DMS79 (cell line): ENCODE measurements at places on chromosomes 5 and 9.

DNA sequence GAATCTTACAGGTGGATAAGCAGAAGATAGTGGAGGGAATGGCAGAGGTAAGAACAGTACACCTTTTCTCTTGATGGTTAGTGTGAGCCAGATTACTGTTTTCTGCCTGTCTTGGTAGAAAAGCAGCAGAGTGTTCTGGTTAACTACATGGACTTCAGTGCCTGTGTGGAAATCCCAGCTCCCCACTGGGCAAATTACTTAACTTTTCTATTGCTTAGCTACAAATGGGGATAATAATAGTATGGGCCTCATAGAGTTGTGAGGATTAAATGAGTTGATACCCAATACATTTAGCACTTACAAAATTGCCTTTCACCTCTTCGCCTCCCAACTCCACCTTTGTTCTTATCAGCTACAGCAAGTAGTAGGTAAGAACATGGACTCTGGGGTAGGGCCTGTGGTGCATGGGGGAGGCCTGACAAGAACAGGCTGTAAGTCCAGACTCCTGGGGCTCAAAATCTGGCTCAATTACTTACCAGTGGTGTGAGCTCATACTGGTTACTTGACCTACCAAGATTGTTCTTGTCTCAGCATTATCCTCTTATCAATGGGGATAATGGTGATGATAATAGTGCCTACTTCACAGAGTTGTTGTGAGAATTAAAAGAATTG, 125.1 kb downstream of the LIFR start:
- DNase-seq: no peak

- no peak for DNase-seq
Measured at GRCh38 chr9:20997503-20998076, 33.9 kb downstream of the HACD4 start.

DNA sequence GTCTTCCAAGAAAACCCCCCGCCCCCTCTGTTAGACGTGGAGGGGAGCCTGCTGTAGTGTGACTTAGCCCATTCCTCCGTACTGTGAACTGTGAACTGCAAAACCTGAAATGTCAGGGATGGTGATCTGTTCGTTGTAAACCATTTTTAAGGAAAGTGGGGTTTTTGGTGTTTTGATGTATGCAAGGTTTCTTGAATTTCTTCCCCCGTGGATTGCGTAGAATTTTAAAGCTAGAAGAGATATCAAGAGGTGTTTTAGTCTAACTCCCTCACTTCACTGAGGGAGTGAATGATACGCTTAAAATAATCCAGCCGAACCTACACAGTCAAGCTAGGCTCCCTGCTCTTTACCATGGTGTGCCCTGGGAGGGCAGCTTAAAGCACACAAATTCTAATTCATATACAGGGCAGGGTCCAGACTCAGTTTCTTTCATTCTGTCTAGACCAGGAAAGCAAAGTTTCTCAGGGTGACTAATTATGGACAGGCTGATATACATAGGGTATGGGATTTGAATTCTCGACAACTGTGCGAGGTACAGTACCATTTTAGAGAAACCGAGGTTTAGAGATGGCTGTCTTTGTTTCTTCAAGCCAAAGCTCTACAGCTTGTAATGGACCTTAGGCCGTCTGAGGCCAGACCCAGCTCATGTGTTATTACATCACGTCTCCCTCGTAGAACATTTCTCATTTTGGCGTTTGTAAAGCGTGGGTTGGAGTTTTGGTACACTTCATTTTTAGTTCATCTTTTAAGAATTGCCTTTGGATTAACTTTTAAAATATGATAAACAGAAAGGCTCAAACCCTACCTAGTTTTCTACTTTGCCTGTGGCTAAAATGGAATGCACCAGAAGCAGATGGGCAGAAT, 2.7 kb downstream of the PTGER4 start:
- DNase-seq: no peak

GRCh38 chr9:114968671-114969070, 38.3 kb upstream of the TNFSF8 start:
- peak; percentile 56 for DNase-seq

GRCh38 chr5:135018457-135018856, 15.6 kb downstream of the PITX1 start:
- no peak for DNase-seq

DNA sequence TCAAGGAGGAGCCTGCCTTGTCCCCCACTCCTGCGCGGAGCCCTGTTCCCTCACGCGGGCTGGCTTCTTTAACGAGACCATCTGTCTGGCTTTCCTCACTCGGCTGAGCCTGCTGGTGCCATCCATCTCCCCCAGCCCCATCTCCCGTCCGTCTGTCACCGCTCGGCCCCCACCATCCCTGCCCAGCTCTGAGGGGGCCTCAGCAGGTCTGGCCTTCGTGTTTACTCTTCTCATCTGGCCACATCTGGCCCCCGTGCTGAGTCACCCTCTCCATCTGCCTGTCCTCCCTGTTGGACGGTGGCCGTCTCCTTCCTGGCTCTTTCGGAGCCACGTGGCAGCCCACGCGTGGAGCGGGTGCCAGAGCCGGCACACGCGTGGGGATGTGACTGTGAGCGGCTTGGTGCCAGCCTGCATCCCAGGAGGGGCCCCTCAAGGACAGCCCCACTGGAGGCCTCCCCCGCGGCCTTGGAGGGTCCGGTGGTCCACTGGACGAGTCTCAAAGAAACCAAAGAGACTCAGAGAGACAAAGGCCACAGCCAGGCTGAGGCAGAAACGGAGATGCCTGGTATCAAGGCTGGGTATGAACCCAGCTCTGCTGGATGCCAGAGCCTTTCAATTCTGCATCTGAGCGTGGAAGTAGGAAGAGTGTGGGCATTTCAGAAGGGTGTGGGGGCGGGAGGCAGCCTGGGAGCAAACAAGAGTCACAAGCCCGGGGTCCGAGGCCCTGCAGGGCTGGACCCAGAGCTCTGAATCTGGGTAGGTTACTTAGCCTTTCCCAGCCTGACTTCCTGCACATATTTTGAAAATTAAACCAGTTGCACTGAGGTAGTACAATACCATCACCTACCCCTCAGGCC, 76.7 kb upstream of the UNC5A start:
- DNase-seq: no peak

DNA sequence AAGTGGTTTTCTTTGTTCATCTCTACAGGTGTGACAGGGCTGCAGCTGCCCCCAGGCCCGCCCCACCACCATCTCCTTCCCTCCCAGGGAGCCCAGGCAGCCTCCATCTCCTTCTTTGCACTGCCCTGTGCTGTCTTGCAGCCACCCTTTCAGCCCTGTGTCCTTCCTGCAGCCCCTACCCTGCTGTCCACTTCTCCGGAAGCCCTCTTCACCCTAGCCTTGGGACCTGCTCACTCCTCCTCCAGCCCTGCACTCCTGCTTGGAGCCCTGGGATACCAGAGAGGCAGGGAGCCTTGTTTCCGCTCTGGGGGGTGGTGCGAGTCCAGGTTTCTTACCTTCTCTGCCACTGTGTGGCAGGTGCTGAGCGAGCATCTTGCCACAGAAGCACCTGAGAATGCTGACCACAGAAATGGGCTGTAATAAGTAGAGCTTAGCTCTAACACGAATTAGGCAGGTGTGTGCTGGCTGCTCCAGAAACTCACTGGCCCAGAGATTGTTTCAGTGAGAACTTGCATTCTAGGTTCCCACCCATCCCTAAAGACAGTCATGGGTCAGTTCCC, 51.3 kb upstream of the GADD45G start:
- peak; percentile 67 for DNase-seq

GRCh38 chr5:170225326-170226128, 7.3 kb upstream of the C5orf58 start:
- no peak for DNase-seq

- no peak for DNase-seq
Measured at GRCh38 chr9:127921557-127922120, 4.8 kb upstream of the ST6GALNAC4 start.

- peak; percentile 59 for DNase-seq
Measured at GRCh38 chr5:134436523-134437339, 25.1 kb upstream of the CDKN2AIPNL start.

DNA sequence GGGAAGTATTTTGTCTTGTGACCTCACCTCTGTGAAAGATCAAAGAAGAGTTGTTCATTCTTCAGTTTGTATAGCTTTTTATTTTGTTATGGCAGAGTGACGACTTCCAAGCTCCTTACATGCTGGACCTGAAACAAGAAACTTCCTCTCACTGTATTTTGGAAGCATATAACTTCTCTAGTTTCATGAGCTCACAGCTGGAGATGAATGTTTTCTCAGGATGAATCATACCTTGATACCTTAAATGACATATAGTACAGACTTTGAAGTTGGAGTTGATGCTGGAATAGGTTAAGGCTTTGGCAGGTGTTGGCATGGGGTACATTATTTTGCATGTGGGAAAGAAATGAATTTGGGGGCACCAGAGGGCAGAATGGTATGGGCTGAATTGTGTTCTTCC, 112.5 kb downstream of the SLC25A46 start:
- no peak for DNase-seq

- DNase-seq: no peak
Measured at GRCh38 chr5:77356740-77357139, 135.4 kb downstream of the WDR41 start.

DNA sequence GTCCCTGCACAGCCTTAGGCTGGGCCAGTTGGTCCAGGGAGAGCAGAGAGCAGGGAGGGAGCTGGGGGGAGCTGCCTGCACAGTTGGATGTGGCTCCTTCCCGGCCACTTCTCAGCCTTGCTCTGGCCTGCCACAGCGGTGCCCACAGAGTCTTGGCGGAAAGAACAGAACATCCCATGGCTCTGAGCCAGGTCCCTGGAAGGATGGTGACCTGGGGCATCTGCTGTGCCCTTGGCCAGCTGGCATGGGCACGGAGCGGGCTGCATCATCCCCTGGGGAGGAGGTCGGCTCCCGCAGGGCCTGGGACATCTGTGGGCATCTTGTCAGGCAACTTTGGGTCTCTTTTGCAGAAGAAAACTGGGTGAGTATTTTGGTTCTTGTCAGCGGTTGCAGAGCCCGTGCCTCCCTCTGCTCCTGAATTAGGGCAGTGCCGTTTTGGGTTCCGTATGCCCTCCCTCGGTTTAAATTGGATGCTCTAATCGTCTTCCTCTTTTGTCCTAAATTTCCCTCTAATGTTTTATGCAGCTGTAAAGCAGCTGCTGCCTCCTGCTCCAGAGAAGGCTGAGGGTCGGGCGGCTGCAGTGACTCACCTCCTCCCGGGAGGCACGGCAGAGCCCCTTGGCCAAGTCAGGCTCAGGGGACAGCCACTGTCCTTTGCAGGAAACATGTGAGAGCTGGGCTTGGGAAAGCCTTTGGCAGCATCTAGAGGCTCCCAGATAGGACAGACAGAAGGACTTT, 10.5 kb upstream of the NACC2 start:
- no peak for DNase-seq

DNA sequence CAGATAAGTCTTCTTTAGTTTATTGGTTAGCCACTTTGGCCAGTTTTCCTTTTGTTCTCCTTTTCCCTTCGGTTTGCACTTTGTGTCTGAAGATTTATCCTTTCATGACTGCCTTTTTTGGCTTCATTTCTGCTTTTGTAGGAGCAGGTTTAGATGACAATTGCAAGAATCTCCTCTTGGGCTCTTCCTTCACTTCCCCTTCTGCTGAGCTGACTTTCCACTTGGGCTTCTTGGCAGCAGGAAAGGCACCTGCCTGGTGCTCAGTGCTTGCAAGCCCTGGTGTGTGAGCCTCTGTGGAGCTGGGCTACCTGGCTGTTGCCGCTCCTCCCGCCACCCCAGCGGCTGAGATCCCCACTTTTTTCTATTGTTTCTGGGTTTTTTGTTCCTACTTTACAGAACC, 7.3 kb downstream of the CCDC112 start:
- no peak for DNase-seq

- no peak for DNase-seq
Measured at GRCh38 chr5:117218789-117219188, 644.2 kb upstream of the SEMA6A start.

DNA sequence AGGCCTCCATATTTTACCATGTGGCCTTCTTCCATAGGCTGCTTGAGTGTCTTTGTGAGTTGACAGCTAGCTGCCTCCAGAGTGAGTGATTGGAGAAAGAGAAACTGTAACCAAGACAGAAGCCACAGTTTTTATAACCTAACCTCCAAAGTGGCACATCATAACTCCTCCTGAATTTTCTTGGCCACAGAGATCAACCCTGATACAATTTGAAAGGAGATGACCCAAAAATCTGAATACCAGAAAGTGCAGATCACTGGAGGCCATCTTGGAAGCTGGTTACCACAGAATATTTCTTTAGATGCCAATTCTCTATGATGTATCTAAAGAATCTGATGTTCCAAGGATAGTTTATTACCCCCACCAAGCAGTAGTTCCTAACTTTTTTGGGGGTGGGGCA, 254.3 kb upstream of the PDE4D start:
- DNase-seq: no peak

DNA sequence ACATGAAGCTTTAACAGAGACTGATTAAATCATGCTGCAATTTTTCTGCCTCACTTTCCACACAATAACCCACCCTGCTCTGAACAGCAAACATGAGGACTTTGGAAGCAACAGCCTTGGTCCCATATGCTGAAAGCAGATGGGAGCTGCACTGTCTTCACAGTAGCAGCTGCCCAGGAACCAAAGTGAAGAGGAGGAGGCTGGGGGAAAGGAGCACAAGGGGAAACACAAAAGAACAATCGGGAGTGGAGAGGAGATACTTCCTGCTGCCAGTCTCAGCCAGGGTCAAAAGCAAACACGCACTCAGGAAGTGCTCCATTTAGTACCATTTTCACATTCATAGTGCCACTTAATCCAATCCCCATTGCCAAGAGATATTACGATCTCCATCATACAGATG, 183.3 kb upstream of the PUM3 start:
- peak; percentile 2 for DNase-seq

DNA sequence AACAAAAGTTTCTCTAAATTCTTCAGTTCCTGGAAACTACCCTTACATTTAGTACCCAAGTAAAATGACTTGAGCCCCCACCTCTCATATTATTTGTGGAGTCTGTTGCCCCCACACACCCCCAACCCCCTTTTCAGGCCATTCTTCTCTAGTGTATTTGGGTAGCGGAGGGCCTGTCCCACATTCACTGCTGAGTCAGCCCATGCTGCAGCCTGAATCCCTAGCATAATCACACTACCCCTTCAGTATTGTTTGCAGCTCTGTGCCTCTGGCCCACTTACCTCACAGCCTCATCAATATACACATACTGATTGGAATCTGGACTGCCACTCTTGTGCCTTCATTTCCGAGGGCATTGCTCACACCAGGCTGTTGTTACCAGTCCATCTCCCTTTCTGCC, 26.8 kb downstream of the RGS7BP start:
- no peak for DNase-seq

DNA sequence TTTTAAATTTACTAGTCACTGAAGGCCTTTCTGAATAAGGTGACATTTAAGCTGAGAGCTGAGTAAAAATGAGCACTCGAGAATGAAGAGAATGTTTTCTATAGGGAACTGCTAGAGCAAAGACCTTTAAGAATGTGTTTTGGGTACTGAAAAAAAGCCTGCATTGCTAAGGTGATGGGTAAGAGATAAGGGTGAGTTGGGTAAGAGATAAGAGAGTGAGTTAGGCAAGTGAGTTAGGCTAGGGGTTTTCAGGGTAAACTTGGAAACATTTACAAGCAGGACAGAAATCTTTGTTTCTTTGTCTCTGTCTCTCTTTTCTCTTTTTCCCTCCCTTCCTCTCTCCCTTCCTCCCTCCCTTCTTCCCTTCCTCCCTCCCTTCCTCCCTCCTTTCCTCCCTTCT, 5.6 kb downstream of the RAD23B start:
- no peak for DNase-seq
